ENCODE measurements at places on chromosomes 13 and 19.

- DNase-seq, result no peak
Observed at GRCh38 chr13:97228850-97229521, 6.9 kb downstream of the MBNL2 start.

DNA sequence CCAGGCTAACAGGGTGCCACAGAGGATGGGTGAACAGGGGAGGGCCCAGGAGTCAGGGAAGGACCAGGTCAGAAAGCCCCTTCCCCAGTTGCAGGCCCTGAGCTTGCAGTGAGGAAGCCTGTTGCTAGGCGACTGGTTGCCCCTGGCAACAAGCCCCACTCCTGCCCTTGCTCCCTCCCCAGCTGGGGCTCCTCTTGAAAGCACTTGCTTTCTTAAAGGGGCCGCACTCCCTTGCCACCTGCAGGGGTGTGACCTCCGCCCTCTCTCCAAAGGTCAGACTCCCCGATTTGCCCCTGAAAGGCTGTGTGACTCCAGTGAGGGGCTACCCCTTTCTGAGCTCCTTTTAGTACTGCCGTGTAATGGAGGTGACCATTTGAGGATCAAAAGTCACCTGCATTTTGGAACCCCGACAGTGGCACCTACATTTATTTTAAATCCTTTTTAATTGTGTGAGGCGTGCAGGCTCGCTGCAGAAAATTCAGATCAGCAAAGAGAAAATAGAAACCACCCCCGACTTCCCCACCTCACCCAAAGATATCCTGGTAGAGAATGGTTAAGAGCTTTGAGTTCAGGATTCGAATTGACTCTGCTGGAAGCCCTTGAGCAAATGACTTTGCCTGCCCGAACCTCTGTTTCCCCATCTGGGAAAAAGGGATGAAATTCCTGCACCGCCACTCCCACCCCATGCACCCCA lies 4.8 kb downstream of the FCHO1 start:
- no peak for DNase-seq

GRCh38 chr19:58001895-58002369 lies 688 bp downstream of the ZNF606 start:
- peak; percentile 4 for DNase-seq

DNA sequence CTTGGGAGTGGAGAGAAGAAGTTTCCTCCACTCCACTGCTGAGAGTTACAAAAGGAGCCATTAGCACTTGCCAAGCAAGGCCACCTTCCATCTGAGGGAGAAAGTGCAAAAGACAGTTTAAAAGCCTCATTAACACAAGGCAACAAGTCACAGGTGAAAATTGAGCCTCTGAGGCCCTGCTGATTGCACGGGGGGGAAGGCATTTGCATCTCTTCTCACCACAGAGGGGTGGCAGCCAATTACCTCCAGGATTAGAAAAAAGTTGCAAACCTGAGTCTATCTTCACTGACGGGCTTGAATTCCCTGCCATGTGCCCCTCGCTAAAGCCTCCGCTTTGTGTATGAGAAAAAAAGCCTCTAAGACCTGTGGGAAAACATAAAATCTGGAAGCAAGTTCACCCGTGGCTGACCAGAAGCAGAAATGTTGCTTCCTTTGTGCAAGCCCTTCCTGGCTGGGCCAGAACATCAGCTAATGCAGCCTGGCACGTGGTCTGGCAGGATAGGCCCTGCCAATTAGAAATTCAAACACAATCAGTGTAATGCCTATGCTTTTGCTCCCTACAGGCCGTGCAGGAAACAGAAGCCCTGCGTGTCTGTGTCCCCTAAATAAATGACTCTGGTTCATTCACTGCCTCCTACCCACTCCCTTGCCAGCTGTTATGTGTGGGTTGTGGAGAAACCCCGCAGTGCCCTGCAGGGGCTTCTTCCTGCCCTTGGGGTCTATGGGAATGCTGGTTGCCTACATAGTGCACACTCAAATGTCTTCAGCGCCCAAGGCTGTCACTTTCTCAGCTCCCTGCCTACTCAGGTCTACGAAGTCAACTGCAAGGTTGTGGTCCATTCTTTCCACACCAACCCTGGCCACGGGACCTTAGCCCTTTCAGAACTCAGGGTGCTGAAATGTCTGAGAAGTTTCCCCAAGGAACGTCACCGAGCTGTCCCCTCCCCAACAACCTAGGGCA lies 150.2 kb downstream of the UQCRFS1 start:
- no peak for DNase-seq

DNA sequence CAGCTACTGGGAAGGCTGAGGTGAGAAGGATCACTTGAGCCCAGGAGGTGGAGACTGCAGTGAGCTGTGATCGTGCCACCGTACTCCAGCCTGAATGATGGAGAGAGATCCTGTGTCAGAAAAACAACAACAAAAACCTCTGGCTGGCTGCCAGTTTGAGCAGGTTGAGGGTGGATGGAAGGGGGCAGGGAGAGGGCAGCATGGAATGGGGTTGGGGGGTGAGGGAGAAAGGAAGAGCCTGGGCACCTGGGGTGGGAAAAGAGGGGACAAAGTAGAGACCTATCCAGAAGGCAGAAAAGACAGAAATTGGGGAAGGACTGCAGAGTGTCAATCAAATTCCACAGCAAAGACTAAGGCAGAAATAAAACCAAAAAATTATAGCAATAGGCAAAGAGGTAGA lies 4.7 kb downstream of the SLC1A5 start:
- no peak for DNase-seq

- DNase-seq, result no peak
Observed at GRCh38 chr13:25478186-25478585, 106.4 kb downstream of the ATP8A2 start.

- no peak for DNase-seq
Observed at GRCh38 chr13:83153848-83154247, 728.4 kb downstream of the SLITRK1 start.

DNA sequence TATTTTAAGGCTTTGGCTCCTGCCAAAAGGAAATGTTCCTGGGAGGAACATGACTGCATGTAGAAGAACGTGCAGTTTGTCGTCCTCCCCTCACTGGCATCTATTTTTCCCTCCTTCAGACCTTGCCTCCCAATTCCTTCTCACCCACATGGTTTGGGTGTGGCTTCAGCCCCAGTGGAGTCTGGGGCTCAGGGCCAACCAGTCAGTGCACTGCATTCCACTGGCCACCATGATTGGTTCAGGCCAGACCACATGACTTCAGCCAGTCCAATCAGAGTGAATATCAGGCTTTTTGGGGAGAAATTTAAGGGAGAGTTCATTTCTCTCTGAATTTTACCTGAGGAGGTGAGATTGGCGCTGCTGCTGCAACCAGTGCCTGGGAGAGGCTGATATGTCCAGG lies 171.6 kb downstream of the ZIC5 start:
- DNase-seq, result no peak
